Activated CD4-positive, CD25-positive, alpha-beta regulatory T cell treated with anti-CD3 and anti-CD28 coated beads, Interleukin-2, amount 50 U/mL, for 16 hours (primary cell): ENCODE measurements at places on chromosomes 4 and X.

DNA sequence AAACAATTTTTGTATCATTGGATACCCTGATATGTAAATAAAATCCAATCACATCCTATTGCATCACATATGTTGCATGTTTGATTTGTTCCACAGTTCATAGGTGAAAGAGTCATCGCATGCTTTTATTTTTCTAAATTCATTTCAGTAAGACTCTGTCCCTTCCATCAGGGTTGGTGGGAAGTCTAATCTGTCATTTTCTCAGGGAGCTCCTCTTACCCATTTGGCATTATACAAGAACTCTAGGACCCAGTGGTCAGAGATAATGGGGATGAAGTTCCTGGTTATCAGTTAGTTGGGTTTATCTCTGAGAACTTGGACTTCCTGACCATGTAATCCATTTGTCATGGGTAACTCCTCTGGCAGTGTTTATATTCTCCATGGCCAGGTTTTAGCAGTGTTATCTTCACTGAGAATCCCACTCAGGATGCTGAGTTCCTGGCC lies 227.1 kb upstream of the JADE1 start:
- no peak for DNase-seq

- no peak for DNase-seq
These were observed 23.1 kb downstream of the ZRSR2 start for GRCh38 chrX:15813416-15813815.

GRCh38 chr4:5750052-5750945 lies 39.3 kb downstream of the EVC start:
- DNase-seq, result no peak

DNA sequence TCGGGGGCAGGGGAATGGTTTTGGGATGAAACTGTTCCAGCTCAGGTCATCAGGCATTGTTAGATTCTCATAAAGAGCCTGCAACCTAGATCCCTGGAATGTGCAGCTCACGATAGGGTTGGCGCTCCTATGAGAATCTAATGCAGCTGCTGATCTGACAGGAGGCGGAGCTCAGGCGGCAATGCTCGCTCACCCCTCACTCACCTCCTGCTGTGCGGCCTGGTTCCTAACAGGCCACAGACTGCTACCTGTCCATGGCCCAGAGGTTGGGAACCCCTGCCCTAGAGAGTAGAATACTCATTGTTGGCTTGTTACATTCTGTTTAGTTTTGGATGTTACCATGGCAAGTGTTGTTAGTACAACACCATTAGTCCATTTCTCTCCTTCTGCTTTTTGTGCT lies 40.8 kb upstream of the STX18 start:
- no peak for DNase-seq

GRCh38 chr4:81049907-81050306 lies 19.4 kb downstream of the BMP3 start:
- no peak for DNase-seq

DNA sequence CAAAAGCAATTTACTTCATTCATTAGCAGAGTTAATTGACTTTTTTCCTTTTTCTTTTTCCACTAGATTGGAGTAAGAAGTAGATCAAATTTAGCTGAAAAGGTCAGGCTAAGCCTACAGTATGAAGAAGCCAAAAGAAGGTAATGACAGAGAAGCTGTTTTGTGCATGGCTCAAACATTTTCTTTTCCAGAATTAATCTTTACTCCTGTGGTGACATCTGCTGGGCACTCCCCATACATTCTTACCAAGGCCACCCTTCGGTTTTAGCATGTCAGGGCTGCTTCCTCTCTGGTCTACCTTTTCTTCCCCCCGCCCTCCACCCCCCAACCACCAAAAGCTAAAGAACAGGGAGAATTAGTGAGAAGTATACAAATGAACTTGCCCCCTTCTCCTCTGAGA lies 70.2 kb downstream of the CLDN22 start:
- DNase-seq, result no peak

DNA sequence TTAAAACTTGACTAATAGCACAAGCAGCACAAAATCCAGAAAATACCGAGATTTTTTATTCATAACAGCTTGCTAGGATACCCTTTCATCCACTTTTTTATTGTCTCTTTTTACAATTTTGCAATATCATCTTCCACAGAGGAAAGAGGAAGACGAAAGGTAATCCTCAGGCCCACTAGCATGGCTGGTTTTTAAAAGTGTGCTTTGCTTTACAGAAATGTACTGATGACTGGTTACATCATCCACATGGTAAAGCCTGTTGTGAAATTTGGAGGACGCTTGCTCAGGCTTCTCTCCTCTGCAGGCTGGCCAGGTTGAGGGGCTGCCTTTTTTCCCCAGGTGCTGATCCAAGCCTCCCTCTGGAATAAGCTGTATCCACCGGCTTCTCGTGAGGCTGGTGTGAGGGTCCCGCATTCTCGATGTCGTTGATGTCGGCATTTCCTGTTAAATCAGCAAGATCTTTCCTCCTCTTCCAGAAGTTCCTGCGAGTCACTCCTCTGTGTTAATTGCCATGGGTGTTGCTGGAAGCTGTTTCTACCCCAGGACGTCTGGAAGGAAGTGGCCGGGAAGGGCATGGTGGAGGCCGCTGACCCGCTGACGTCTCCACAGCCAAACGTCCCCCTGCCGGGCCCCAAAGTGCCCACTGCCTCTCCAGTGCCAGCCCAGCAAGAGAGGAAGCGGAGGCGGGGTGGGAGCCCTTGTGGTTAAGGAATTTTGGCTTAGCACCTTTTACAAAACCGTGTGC lies 5.8 kb upstream of the DGKQ start:
- DNase-seq, result no peak

DNA sequence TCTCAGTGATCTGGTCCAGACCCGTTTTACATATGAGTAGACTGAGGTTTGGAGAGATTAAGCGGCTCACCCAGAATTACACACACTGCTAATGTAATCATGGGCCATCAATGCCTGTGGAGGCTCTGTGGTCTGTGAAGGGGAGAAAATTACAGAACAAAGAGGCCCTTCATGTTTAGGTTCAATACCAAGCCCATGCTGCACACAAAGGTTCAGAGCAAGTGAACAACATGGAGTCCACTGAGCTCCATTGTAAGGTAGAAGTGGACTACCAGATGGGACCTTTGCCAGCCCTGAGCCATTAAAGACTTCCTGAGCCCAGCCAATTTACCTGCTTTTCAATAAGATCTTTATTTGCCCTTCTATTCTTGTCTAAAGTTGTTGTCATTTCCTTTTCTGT lies 109.8 kb downstream of the LUZP4 start:
- no peak for DNase-seq

DNA sequence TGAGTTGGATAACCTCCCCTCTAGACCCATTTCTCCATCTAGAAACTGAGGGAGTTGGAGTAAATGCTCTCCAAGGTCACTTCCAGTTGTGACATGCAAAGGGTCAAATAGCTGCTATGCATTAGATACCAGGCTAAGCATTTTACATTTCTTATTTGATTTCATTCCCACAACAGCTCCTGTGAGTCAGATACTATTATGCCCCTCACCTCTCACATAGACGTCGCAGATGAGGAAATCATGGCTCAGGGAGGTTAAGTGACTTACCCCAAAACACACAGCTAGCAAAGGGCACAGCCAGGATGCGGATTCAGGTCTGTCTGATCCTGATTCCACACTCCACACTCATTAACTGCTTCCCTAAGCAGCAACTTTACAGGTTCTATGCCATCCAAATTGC lies 57.7 kb downstream of the PRPS1 start:
- DNase-seq, result no peak

DNA sequence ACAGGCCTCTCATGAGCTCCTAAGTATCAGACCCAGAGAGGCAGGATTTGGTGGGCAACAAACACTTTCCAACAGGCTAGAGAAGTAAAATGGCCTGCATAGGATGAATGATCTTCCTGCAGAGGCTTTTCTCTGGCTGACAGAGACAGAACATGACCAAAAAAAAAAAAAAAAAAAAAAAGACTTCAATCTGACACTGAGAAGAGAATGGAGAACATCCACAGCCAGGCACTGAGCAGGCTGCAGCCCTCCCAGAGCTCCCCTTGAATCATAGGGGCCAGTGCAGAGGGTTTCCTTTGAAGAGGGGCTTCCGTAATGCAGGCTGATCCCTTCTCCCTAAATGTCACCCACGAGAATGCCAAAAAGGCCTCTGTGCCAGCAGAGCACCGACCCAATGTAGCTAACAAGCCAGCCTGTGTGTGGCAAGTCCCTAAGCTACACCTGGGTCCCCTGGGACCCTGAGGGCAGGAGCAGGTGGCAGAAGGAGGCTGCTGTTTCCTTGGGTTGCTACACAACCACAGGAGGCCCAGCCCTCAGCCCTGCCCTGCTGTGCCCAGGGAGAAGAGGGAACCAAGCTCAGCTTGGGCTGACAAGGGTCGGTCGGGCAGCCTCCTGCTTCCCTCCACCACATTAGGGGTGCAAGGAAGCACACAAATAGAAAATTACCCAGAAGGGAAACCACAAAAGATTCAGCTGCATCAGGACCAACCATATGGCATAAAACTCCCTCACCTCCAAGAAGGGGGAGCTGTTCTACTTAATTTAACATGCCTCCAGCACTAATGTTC lies 55.6 kb downstream of the MAP7D2 start:
- no peak for DNase-seq

DNA sequence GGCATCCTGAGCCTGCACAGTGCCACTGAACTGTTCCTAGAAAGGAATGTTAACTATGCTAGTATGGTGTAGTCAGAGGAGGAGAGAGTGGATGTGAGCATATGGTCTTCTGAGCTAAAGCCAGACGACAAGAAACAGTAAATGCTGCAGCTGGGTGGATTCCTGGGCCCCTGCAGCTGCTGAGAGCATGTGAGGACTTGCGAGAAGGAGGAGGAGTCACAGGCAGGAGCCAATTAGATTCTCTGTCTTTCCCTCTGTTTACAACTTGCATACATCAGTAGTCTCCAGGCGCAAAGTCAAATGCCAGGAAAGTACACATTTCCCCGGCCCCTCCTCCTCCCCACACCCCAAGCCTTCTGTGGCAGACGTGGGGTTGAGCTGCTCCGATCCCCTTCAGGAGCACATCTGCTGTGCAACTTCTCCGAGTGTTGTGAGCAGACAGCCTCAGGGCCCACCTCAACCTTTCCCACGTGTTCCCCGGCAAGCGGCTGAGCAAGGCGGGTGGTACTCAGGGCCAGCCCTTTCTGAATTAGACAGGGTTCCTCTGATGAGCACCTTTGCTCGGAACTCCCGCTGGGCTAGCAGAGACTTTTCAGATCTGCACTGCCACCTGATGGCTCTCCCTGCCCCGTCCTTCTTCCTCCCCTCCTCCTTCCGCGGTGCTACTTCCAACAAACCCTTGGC lies 108.7 kb upstream of the ATP6AP2 start:
- no peak for DNase-seq

GRCh38 chr4:23040539-23040938 lies 347.8 kb downstream of the GBA3 start:
- no peak for DNase-seq

GRCh38 chr4:71130827-71131603 lies 137.6 kb downstream of the DCK start:
- DNase-seq, result no peak

DNA sequence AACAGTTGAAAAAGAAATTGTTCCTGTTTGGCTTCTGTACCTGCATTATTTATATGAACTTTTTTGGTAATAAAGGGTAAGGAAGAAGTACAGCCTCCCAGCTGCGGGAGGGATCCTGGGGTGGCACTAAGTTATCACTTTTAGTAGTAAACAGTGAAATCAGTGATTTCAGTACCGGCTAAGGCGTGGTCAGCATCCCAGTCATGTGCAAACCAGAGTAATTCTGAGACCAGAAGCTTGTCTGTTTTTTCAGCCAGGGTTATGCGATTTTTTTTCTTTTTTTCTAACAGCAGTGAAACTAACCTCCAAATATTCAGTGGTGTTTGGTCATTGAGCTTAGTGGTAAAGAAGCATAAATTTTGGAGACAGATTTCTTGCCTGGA lies 3.3 kb downstream of the EGF start:
- no peak for DNase-seq

- DNase-seq, result no peak
These were observed 35.7 kb downstream of the AFAP1 start for GRCh38 chr4:7903791-7904516.

GRCh38 chr4:159374749-159375530 lies 272.1 kb downstream of the RAPGEF2 start:
- no peak for DNase-seq

DNA sequence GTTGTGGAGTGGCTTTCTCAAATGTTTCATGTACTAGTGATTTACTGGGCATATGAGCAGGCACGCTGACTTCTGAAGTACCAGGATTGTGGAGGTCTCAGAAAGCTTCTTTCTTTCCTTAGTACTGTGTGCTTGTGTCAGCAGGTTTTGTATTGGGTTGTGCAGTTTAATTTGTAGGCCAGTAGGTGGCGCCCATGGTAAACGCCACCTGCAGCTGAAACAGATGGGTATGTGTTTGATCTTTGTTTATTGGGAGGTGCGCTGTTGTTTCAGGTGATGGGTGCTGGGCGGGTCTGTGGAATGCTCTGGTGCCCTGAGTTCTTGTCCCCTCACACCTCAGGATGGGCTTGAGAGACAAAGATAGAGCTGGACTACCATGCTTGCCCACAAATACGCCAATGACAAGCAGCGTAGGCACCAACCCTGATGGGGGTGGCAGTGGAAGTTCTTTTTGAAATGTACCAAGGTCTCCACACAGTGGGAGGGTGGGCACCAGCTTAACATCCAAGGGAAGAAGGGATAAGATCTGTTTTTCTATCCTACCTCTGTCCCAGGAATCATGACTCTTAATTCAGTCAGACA lies 141.5 kb downstream of the RPS6KA6 start:
- no peak for DNase-seq

DNA sequence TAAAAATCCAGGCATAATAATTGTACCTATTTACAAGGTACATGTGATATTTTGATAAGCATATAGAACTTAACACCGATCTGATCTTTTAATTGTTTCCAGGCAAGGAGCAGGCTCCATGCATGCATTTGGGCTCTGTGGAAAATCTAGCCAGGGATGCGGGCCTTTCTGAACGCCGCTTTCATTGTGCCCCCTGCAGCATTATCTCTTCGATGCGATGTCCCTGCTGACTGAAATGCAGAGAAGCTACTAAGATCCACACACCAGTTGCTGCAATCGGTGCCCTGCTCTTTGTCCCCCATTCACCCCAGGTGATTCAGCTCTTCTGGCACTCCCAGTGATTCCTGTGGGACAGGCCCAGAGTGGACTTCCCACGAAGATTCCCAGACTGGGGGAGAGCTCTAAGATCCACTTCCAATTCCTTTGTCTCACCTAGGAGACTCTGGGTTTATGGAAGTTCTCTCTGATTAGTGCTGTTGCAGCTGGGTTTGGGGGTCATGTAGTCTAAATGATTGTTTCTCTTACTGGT lies 254.3 kb upstream of the AGA start:
- DNase-seq, result no peak

DNA sequence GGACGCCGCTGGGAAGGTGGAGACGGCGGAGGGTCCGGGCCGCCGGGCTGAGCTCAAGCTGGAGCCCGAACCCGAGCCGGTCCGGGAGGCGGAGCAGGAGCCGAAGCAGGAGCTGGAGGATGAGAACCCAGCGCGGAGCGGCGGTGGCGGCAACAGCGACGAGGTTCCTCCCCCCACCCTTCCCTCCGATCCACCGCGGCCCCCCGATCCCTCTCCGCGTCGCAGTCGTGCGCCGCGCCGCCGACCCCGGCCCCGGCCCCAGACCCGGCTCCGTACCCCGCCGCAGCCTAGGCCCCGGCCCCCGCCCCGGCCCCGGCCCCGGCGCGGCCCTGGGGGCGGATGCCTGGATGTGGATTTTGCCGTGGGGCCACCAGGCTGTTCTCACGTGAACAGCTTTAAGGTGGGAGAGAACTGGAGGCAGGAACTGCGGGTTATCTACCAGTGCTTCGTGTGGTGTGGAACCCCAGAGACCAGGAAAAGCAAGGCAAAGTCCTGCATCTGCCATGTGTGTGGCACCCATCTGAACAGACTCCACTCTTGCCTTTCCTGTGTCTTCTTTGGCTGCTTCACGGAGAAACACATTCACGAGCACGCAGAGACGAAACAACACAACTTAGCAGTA lies 483 bp downstream of the USP27X start:
- DNase-seq, result no peak
